ENCODE measurements at places on chromosomes 1 and 21. TPM values are rescaled to one million over a fixed set of nuclear protein-coding genes. Genes with fewer than 3 reads are reported as not detected.

CFAP410 gene
- total RNA-seq = 18.5 TPM

AMY1C gene
- not detected for total RNA-seq

MATN1 gene
- total RNA-seq = not detected

RYR2 gene
- 2.4 TPM for total RNA-seq

GSTM5 gene
- 4.9 TPM for total RNA-seq

PRAMEF26 gene
- total RNA-seq = not detected

OR2T29 gene
- not detected for total RNA-seq

LCE2B gene
- not detected for total RNA-seq

AVPR1B gene
- not detected for total RNA-seq

GRCh38 chr1:21436488-21437340 is 3.2 kb upstream of the NBPF3 start:
- DNase-seq = no peak

DNA sequence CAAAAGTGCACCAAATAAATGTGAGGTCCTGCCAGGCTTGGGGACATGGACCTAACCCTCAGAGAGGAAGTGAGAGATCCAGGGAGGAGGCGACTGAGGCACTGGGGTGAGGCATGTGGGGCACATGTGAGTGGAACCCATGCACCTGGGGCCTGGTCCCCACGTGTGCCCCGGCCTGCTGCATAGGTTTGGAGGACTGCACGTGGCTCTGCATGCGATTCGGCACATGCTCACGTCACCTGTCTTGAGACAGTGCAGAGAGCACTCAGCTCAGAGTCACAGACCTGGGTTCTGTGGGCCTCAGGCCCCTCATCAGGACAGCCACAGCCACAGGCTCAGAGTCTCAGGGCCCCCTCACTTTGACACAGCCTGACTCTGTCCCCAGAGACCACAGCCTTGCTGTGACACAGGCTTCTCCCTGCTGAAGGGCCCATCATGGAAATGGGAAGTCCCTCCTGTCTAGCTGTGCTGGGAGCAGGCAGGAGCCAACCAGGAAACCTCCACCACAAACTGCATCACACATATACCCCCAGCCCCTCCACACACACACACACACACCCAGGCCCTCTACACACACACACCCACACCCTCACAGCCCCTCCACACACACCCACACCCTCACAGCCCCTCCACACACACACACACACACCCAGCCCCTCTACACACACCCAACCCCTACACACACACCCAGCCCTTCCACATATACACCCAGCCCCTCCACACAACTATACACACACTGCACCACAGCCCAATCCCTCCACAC is 48.2 kb downstream of the SLC9A1 start:
- no peak for DNase-seq

- no peak for DNase-seq
Observed at GRCh38 chr1:199173356-199173755, 534.5 kb downstream of the PTPRC start.

- DNase-seq = no peak
Observed at GRCh38 chr1:203512848-203513584, 19.1 kb downstream of the OPTC start.

DNA sequence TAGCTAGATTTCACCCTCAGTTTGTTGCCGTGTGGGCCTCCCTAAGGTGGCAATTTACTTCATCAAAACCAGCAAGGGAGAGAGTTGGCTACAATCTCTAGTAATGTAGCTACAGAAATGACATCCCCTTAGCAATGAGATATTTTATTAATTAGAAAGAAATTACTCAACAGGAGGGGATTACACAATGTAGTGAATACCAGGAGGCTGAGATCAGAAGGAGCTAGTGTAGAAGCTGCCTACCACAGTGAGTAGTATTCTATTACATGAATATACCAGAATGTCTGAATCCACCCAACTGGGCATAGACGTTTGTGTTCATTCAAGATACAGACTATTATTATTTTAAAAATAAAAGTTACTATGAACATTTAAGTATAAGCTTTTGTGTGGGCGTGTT is 868.2 kb upstream of the CXADR start:
- DNase-seq = no peak

GRCh38 chr1:152870831-152871730 is 7.0 kb upstream of the SMCP start:
- DNase-seq = no peak

DNA sequence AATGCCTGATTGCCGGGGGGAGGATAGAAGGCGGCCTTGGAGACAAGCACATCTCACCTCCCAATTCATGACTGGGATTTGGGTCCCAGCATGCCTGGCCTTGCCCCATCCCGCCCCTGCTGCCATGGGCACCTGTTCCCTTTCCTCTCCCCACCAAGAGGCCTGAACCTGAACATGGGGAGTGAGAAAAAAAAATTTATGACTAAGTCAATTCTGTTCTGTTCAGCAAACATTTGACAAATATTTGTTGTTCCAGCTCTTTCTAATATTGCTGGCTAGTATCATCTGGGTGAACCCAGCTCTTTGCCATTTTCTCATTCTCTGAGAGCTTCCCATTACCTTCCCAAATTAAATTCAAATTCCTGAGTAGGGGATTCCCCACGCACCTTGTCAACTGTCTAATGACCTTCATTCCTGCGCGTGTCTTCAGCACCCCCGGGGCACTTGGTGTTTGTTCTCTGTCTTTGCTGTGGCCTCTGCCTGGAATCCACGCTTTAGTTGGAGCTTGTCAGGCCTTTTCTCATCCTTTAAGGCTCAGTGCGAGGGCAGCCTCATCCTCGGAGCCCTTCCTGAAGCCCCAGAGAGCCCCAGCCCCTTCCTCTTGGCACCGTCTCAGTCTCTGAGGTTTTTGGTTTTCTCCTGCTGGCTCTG is 42.8 kb downstream of the ARHGEF10L start:
- DNase-seq = no peak

- no peak for DNase-seq
Observed at GRCh38 chr1:104761961-104762570, 1012.4 kb downstream of the AMY1C start.

- DNase-seq = no peak
Observed at GRCh38 chr1:208654241-208654640, 410.1 kb upstream of the PLXNA2 start.

DNA sequence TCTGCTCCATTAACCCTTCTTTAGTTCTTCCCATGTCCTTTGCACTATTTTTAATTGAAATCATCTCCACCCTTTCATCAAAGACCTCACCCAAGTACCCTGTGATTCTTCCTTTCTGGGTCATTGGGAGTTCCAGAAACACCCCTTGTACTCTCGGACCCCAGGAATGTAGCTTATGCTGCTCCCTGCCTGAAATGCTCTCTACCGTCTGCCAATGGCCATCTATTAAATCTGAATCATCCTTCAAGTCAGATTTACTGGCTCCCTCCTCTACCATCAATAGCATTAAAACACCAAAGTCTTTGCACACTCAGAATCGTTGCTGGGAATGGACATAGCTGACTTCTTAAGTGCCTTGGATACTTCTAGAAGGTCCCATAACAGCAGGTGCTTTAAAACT is 73.2 kb upstream of the GADD45A start:
- no peak for DNase-seq

DNA sequence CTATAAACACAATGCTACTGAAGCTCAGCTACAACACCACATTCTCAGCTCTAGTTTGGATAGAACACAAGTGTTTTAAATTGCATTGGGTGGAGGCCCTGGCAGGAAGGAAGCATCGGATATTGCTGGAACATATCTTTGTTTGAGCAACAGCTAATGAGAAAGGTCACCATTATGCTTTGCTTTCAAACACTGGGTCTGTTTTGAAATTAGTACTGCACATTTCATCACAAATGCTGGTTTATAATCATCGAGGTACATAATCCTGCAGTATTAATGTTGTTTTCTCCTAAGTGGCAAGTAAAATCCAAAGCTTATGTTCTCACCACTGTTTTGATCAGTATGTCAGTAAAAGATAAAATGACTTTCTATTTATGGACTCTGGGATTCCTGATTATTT is 61.5 kb upstream of the ARHGAP29 start:
- no peak for DNase-seq

DNA sequence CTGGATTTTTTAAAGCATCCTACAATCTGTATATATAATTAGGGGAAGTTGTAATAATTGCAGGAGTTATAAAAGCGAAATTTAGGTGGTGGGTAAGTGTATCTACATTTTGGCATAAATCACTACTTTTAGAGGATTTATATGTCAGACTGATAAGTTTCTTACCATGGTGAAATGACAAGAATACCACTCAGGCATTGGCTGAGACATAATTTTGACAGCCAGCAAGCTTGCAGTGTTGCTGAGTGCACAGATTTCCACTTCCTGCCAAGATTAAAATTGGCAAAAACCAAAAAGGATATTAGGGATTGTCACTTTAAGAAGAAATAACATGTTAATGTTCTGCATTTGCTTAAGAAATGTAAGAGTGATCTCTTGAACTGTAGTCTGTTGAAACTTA is 28.2 kb downstream of the NFIA start:
- no peak for DNase-seq

DNA sequence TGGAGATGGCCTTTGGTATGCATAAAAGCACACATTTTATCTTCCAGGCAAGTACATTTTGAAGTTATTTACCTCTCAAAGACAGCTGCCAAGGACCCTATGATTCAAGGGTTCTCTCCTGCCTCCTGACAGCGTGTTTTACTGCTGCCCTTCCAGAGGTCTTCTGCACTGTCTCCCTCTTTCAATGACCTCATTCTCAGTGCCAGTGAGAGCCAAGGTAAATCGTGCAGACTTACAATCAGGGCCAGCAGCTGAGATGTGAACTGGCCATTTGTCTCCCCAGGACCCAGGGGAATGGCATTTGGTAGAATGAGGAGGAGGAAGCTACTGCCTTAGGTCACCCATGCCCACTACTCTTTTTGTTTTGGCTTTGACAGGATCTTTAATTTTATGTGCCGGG is 84.2 kb upstream of the FGGY start:
- DNase-seq = no peak

DNA sequence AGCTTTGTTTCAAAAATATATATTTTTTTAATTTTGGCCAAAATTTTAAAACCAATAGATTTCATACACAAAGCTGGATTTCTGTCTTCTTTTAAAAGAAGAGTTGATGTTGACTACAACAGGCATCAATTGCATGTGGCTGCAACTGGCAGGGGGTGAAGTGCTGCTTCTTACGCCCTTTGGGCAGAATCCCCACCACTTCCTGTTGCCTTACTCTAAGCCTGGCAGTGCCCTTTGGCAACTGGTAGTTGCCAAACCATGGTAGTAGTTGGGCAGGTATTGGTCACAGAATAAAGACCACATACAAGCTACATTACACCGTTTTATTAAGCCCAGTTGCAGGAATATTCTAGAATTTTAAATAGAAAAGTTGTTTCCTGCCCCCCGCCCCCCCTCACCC is 17.0 kb downstream of the LAMC2 start:
- DNase-seq = no peak

DNA sequence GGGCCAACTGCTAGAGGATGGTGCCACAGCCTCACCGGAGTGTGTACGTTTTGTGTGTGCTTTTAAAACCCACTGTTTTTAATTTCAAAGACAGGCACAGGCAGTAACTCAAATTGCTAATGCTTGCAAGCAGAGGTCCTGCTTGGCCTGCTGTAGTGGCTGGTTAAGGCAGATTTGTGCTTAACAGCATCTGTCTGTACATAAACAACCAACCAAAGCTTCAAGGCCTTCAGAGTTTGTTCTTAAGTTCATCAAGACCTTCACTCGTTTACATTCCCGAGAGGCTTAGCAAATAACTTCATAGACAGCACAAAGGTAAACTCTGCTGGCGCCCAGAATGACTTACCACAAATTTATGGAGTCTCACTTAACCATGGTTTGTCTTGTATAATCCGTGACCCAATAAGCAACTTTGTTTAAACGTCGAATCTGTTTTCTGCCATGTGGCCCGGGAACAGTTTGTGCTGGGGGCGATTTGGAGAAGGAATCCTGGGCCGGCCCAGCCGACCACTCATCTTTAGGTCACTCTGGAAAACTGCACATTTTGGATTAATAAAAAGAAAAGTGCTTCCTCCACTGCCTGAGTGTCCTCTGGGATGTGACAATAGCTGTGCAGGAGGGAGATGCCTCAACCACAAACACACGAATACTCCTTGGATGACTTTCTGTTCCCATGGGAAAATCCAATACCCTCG is 58.1 kb downstream of the CAPZB start:
- DNase-seq = no peak

DNA sequence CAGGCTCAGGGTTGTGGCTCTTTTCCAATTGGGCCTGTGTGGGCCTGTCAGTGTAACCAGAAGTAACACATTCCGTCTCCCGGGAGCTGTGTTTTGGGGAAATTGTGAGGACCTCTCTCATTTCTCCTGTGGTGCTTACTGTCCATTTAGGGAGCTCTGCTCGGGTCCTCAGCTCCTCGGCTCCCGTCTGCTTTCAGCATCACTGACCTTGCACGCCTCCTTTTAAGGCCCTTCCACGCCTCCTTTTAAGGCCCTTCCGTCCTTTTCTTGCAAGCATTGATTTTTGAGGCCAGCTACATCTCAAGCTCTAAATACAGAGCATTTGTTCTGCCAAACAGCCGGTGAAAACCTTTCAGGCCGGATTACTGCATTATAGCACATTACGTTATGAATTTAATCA is 9.7 kb downstream of the CA6 start:
- no peak for DNase-seq

DNA sequence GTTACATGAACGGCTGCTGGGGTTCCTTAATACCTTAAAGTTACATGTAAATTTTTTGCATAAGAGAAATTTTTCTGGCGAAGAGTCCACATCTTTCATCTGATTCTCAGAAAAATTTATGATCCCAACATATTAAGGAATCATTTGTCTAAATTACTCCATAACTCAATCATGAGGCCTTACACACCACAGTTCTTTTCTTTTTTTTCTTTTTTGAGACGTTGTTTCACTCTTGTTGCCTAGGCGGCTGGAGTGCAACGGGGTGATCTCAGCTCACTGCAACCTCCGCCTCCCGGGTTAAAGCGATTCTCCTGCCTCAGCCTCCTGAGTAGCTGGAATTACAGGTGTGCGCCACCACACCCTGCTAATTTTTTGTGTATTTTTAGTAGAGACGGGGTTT is 2.1 kb upstream of the S100A11 start:
- no peak for DNase-seq

DNA sequence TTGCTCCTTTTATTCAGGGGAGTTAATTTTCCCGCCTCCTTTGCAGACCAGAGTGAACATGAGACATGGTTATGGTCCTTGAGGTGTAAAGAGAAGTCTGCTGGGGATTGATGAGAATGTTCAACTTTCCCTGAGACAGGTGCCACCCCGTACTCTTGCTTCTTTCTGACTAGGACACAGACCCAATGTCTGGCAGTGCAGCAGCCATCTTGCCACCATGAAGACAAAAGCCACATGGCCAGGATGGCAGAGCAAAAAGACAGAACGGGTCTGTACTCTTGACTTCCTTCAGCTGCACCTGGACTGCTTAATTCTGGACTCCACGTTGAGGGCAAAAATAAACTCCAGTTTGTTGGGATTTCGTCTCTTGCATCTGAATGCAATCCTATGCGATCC is 54.1 kb downstream of the KLHDC7A start:
- no peak for DNase-seq

- DNase-seq = no peak
Observed at GRCh38 chr1:8303141-8303540, 14.8 kb upstream of the SLC45A1 start.

GRCh38 chr1:204426035-204426436 is 14.4 kb upstream of the PPP1R15B start:
- no peak for DNase-seq

Measured in omental fat pad (tissue), 4 donors.